ENCODE measurements at places on chromosomes 4 and X. TPM values are rescaled to one million over a fixed set of nuclear protein-coding genes. Genes with fewer than 3 reads are reported as not detected.
A peak's percentile ranks its signal among the peaks of the same experiment; 100 is the strongest.

The ATP10D gene
- 9.7 TPM for total RNA-seq

The ETFDH gene
- total RNA-seq = 26.8 TPM

The WDR17 gene
- 1.5 TPM for total RNA-seq

The EDNRA gene
- total RNA-seq = not detected

The MAGEA8 gene
- total RNA-seq = not detected

The PPBP gene
- not detected for total RNA-seq

The HSD17B13 gene
- 0.94 TPM for total RNA-seq

The DCAF8L2 gene
- total RNA-seq = not detected

The CITED1 gene
- not detected for total RNA-seq

The PLAC1 gene
- total RNA-seq = not detected

The RAI2 gene
- total RNA-seq = 2.9 TPM

The HAND2 gene
- not detected for total RNA-seq

The C4orf50 gene
- not detected for total RNA-seq

The TRIM60 gene
- not detected for total RNA-seq

The ATP7A gene
- total RNA-seq = 13.8 TPM

DNA sequence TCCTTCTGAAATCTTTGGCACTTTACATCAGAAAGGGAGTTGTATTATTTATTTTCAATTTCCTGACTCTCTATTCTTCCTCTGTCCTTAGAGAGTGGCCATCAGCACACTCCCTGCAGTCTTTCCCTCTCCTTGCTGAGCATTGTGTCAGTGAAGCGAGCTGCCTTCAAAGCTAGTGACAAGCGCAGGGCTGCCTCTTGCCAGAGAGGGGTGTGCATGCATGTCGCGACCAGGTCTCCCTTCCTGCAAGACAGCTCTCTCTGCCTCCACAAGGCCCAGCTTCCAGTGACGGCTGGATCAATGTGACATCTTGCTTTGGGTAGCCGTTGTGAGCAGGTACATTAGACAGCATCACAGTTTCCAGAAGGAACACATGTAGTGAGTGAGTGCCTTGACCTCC, 810.9 kb upstream of the TENM3 start:
- no peak for DNase-seq

GRCh38 chrX:78213331-78213730, 73.9 kb upstream of the TAF9B start:
- DNase-seq = no peak

GRCh38 chr4:122313006-122313646, 65.7 kb upstream of the ADAD1 start:
- no peak for DNase-seq

DNA sequence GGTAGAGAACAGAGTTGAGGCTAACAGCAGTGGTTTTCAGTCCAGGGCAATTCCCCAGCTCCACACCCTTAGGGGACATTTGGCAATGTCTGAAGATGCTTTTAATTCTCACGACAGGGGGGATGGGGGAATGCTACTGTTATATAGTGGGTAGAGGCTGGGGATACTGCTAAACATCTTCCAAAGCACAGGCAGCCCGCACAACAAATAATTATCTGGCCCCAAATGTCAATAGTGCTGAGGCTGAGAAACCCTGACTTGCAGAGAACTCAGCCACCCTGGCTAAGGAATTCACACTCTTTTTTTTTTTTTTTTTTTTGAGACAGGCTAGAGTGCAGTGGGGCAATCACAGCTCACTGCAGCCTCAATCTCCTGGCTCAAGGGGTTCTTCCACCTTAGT, 60.6 kb downstream of the POLR2B start:
- no peak for DNase-seq

DNA sequence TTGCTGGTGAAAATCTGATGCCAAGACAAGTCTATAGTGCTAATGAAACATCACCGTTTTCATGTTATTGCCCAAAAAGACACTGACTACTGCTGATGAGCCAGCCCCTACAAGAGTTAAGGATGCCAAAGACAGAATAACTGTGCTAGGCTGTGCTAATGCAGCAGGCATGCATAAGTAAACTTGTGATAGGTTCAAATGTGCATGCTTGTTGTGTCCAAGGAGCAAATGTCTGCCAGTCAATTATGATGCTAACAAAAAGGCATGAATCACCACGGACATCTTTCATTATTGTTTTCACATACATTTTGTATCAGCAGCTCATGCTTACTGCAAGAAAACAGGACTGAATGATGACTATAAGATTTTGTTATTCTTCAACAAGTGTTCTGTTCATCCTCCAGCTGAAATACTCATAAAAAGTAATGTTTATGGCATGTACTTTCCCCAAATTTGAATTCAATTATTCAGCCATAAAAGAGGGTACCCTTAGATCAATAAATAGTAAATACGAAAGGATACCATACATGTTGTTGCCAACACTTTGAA, 306.9 kb upstream of the ARSJ start:
- no peak for DNase-seq

DNA sequence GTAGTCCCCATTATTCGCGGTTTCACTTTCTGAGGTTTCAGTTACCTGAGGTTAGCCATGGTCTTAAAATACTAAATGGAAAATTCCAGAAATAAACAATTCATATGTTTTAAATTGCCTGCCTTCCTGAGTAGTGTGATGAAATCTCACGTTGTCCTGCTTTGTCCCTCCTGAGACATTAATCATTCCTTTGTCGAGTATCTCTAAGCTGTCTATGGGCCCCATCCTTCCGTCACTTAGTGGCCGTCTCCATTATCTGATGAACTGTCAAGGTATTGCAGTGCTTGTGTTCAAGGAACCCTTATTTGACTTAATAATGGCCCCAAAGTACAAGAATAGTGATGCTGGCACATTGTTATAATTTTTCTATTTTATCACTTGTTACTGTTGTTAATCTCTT, 94.8 kb downstream of the ADGRL3 start:
- DNase-seq = no peak

- DNase-seq = no peak
These were observed 666.8 kb upstream of the NDST4 start for GRCh38 chr4:115780268-115780667.

GRCh38 chr4:123520325-123520724, 123.7 kb downstream of the SPRY1 start:
- DNase-seq = no peak

- DNase-seq = no peak
These were observed 48.3 kb downstream of the ATXN3L start for GRCh38 chrX:13271511-13271910.

GRCh38 chr4:38670939-38671591, 7.1 kb downstream of the KLF3 start:
- DNase-seq = no peak

DNA sequence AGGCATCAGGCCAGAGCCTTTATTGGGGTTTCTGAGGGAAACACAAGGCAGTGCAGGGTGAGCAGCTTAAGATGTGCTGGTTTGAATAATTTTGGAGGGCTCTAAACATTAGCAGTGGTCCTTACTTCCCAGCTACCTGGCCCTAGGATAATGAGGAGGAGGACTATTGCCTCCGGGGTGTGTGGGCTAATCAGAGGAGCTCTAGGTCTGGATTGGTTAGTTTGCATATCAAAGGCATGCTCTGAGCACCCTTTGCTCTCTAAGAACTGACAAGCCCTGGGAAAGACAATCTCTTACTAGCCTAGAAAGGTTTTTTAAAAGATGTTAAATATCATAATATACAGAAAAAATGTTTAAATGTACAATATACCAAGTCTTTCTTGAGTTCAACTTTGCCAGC, 58.4 kb downstream of the RXFP1 start:
- DNase-seq = no peak

DNA sequence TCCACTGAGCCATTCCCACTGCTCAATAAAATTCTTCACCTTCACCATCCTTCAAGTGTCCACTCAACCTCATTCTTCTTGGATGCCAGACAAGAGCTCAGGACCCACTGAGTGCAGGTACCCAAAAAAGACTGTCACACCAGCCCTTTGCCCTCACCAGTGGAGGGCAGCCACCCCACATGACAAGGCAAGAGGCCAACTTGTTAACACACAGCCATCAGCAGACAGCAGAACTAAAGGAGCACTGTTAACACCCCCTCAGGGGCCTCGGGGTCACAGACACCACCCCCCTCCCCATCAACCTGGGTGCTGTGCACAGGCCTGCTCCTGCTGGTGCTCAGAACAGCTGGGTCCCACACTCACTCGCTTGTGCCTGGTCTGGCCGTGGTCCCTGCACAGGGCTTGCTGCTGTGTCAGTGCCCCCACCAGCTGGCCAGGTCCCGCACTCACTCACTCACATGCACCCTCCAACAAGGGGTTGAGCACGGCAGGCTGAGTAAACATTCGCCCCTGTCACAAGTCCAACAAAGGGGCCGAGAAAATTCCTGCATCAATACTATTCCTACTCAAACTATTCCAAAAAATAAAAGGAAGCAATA, 54.1 kb downstream of the ATRX start:
- no peak for DNase-seq

DNA sequence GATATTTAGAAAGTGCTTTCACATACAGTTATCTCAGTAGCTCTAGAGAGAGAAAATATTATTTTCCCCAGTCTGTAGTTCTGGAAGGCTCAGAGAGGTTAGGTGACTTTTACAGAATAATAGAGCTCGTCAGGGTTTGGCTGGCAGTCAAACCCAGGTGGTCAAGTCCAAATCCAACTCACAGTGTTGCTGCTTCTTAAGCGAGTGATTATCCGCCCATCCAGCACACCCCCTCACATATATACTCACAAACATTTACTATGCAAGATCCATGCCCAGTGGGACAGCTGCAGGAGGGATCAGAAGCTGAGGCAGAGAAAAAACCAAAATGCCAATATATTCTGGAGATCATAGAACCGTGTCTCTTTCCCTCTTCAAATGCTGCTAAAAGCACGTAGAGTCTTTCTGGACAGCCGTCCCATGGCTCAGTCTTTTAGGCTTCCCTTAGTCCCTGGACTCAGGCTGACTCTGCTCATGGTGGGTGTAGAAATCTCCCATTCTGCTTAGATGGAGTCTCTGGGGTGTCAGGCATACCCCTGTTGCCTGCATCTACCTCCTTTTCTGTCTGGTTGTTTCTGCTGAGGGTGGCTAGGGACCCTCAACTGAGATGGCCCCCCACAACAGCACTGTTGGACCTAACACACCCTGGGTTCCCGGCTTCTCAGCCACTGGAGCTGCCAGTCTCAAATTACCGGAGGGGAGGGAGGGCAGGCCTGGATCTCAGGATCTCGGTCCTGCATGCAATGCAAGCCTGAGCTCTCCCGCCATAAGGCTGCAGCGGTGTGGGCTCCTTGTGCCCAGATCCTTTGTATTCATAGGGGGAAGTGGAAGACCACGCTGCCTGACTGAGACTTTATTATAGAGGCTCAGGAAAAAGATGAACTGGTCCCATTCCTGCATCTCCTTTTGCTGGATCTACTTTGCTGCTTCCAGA, at the start of gene CHRNA9:
Gene CHRNA9 (plus strand): TSS at position 743 of the 934 bp plus-strand sequence. CDS start 135 bp downstream, at position 878.
- no peak for DNase-seq

- no peak for DNase-seq
These were observed 794.2 kb upstream of the LCORL start for GRCh38 chr4:18815779-18816173.

- no peak for DNase-seq
These were observed 39.2 kb upstream of the HS3ST1 start for GRCh38 chr4:11467931-11468330.

DNA sequence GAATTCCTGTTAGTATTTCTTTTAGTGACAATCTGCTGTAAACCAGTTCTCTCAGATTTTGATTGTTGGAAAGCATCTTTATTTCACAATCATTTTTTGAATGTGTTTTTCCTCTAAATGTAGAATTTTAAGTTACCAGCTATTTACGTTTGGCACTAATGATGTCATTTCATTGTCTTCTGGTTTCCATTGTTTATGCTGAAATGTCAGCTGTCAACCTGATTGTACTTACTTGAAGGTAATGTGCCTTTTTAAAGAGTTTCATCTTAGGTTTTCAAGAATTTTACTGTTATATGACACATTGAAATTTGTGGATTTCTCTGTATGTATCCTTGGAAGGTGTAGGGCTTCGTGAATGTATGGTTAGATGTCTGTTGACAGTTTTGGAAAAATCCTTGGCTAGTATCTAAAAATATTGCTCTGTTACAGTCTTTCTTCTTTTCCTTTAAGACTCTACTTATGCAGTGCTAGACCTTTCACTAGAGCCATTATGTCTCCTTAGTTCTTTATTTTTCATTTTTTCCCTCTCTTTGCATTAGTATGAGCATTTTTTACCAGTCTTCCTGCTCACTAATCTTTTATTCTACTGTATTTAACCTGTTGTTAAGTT, 30.4 kb downstream of the SMAD1 start:
- no peak for DNase-seq

GRCh38 chr4:146029939-146030710, 91.5 kb upstream of the ZNF827 start:
- no peak for DNase-seq

- DNase-seq = no peak
These were observed 110.8 kb upstream of the H2AZ1 start for GRCh38 chr4:100060765-100061416.

GRCh38 chr4:6929339-6929811, 19.7 kb downstream of the TBC1D14 start:
- DNase-seq = no peak

DNA sequence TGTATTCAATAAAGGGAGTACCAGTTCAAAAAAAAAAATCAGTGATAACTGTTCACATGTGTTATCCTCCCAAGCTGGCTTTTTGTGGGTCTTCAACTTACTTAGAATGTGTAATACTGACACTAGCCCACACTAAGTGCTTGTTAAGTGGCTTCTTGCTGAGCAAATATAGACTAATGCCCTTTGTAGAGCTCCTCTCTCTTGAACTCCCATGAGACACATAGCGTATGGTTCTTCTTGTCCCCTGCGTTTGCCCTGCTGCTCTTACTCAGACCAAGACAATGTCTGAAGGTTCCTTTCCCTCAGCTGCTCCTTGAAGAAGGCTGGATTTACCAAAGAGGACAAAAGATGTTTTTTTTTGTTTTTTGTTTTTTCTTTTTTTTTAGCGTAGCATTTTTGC, 110.9 kb downstream of the FRAS1 start:
- no peak for DNase-seq

DNA sequence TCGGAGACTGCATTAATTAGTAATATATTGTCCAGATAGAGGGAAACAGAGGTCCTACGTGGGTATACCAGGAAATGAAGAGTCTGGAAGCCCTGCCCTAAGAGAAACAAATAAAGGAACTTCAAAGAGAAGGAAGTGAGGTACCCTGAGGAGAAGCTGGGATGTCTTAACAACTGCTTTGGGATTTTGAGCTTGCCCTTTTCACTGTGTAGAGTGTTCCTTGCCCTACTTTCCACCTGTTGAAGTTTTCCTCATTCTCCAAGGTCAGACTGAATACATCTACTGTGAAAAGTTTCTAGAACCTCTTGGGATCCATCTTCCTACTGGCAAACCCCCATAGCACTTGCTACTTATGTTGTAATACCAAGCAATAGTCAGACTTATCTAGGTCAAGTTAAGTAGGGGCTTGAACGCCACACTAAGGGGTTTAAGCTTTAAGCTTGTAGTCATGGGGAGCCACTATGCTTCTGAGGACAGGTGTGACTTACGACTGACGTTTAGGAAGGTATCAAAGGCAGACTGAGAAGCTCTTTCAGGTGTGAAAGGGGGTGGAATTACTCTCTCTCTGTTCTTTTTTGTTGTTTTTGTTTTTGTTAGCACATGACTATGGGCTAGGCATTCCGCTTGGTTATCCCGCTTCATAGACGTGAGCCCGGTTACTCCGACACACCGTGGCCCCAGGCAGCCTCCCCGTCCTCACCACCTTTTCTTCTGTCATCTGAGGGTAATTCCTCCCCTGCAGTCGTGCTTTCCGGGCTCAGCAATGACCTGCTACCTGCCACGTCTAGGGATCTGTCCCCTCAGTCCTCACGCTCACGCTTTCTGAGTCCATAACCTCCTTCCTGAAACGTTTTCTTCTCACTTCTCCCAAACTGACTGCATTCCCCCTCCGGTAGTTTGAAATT, 959 bp upstream of the REST start:
- peak; percentile 4 for DNase-seq

GRCh38 chr4:186037692-186038658, 31.0 kb upstream of the TLR3 start:
- DNase-seq = no peak
